ENCODE measurements at places on chromosomes 2 and 18.

DNA sequence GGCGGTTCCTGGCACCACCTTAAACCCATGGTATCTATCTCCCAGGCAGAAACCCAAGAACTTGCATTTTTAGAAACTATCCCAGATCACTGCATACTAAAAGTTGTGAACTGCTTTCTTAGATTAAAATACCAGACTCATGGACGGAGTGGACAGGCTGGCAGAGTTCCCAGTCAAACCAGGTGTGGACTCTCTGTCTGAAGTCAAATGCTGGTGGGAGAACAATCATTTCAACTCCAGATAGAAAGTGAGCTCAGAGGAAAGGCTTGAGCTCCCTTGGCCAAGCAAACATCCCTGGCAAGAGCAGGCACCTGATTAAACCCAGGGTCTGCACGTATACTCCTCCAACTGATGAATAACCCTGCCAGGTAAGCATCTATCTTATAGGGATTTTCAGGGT, 19.5 kb downstream of the NXPH2 start:
- DNase-seq, result no peak

DNA sequence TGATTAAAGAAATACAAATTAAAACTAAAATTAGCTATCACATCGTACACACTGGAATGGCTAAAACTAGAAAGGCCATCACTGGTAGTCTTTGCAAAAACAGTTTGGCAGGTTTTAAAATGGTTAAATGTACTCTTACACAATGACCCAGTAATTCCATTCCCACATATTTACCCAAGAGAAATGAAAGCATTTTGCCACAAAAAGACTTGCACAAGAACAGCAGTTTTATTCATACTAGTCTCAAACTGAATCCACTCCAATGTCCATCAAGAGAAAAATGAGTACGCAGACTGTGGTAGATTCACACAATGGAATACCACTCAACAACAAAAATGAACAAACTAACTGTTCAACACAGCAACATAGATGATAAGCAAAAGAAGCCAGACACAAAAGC, 29.1 kb downstream of the SP140L start:
- no peak for DNase-seq

GRCh38 chr18:8893628-8894231, 188.4 kb downstream of the MTCL1 start:
- DNase-seq, result no peak

DNA sequence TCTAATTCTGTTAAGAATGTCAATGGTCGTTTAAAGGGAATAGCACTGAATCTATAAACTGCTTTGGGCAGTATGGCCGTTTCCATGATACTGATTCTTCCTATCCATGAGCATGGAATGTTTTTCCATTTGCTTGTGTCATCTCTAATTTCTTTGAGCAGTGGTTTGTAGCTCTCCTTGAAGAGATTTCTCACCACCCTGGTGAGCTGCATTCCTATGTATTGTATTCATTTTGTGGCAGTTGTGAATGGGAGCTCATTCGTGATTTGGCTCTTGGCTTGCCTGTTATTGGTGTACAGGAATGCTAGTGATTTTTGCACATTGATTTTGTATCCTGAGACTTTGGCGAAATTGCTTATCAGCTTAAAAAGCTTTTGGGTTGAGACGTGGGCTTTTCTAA, 38.3 kb upstream of the WDR75 start:
- no peak for DNase-seq

GRCh38 chr2:43190311-43191052, 35.9 kb downstream of the ZFP36L2 start:
- DNase-seq, result no peak

DNA sequence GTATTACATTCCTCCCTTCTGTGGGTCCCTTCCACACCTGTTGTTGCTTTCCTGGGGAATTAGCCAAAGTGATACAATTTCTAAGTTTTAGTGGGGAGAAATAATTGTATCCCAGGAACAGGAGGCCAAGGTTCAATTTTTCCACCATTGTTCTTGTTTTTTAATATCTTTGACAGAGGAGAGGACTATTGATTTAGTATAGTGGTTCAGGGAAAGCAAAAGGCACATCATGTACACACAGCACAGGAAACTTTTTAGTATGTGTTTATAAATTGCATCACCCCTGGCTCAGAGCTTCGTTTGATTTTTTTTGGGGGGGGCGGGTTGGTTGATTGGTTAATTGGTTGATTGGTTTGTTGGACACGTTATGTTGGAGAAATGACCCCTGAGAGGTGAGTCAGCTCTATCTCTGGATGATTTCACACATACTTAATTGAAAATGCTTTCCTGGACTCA, 431.6 kb downstream of the PID1 start:
- no peak for DNase-seq
